SK-MEL-5 (cell line): ENCODE measurements at places on chromosomes 7 and 10. TPM values are rescaled to one million over a fixed set of nuclear protein-coding genes. Genes with fewer than 3 reads are reported as not detected.

SPDYE11 gene
- total RNA-seq: not detected in 2 replicates

CHCHD3 gene
- total RNA-seq: 264 and 287 TPM in 2 replicates

NPSR1 gene
- total RNA-seq: not detected in 2 replicates

STEAP1B gene
- 61.7 and 64.1 TPM in 2 replicates for total RNA-seq

TACR2 gene
- 0.27 and 0.32 TPM in 2 replicates for total RNA-seq

PHYHIPL gene
- total RNA-seq: 3.2 and 4.3 TPM in 2 replicates

TEX36 gene
- total RNA-seq: not detected in 2 replicates

TMEM273 gene
- total RNA-seq: not detected in 2 replicates

LGI1 gene
- total RNA-seq: not detected in 2 replicates

FANK1 gene
- total RNA-seq: 1.6 TPM in 1 of 2 replicates, not detected in the other

MSMB gene
- not detected in 2 replicates for total RNA-seq

TCAF2 gene
- 0.19 and 0.50 TPM in 2 replicates for total RNA-seq

TPST1 gene
- total RNA-seq: 56.6 and 62.3 TPM in 2 replicates

SFTPA1 gene
- total RNA-seq: not detected in 2 replicates

GPR141 gene
- not detected in 2 replicates for total RNA-seq

PRLHR gene
- not detected in 2 replicates for total RNA-seq

INA gene
- total RNA-seq: 0.37 and 0.56 TPM in 2 replicates

PGAM2 gene
- not detected in 2 replicates for total RNA-seq

EVX1 gene
- total RNA-seq: not detected in 2 replicates

PLA2G12B gene
- total RNA-seq: not detected in 2 replicates

ATP6V1F gene
- total RNA-seq: 318 and 339 TPM in 2 replicates

SLC16A9 gene
- 0.03 TPM in 1 of 2 replicates, not detected in the other for total RNA-seq

COBL gene
- 8.6 and 9.2 TPM in 2 replicates for total RNA-seq

FOXI2 gene
- not detected in 2 replicates for total RNA-seq

PON1 gene
- total RNA-seq: 0.16 TPM in 1 of 2 replicates, not detected in the other

CPA5 gene
- not detected in 2 replicates for total RNA-seq

PLXDC2 gene
- total RNA-seq: 0.03 TPM in 1 of 2 replicates, not detected in the other

EXOSC1 gene
- 41.4 and 41.5 TPM in 2 replicates for total RNA-seq

ZNHIT1 gene
- total RNA-seq: 211 and 241 TPM in 2 replicates

MMP21 gene
- not detected in 2 replicates for total RNA-seq

CYP17A1 gene
- total RNA-seq: not detected in 2 replicates

CTTNBP2 gene
- total RNA-seq: 43.3 and 46.3 TPM in 2 replicates

TMEM26 gene
- total RNA-seq: not detected in 2 replicates

PDE6C gene
- total RNA-seq: not detected in 2 replicates

R3HCC1L gene
- total RNA-seq: 36.4 and 38.3 TPM in 2 replicates

CCDC146 gene
- total RNA-seq: 0.43 and 0.95 TPM in 2 replicates

HEPACAM2 gene
- 0.05 TPM in 1 of 2 replicates, not detected in the other for total RNA-seq

CCL26 gene
- total RNA-seq: not detected in 2 replicates

CCDC3 gene
- 0.19 and 0.42 TPM in 2 replicates for total RNA-seq

HOXA7 gene
- 0.45 TPM in 1 of 2 replicates, not detected in the other for total RNA-seq

ITIH5 gene
- total RNA-seq: 14.2 and 15.5 TPM in 2 replicates

STOX1 gene
- total RNA-seq: 1.8 and 2.0 TPM in 2 replicates

LEP gene
- not detected in 2 replicates for total RNA-seq

CALML5 gene
- total RNA-seq: not detected in 2 replicates

PILRA gene
- 0.48 TPM in 1 of 2 replicates, not detected in the other for total RNA-seq

PNLIP gene
- total RNA-seq: not detected in 2 replicates

ARHGAP19 gene
- total RNA-seq: 8.9 and 9.6 TPM in 2 replicates

AP3M1 gene
- total RNA-seq: 34.4 and 38.2 TPM in 2 replicates

SLC13A1 gene
- total RNA-seq: not detected in 2 replicates

SORBS1 gene
- 36.6 and 37.0 TPM in 2 replicates for total RNA-seq

JCAD gene
- total RNA-seq: 0.53 and 0.56 TPM in 2 replicates

PCGF6 gene
- total RNA-seq: 9.1 and 9.3 TPM in 2 replicates

RBM17 gene
- 19.0 and 23.1 TPM in 2 replicates for total RNA-seq

PRF1 gene
- total RNA-seq: not detected in 2 replicates

PLPP4 gene
- 1.7 and 4.0 TPM in 2 replicates for total RNA-seq

CFAP69 gene
- total RNA-seq: 2.1 and 6.6 TPM in 2 replicates

SLIT1 gene
- 0.11 TPM in 1 of 2 replicates, not detected in the other for total RNA-seq

DNAJB9 gene
- 65.9 and 77.8 TPM in 2 replicates for total RNA-seq
